Hematopoietic multipotent progenitor cell treated with erythropoietin and hydrocortisone succinate and interleukin-3 and kit ligand, for 8 days (in vitro differentiated cells): ENCODE measurements at places on chromosomes 1 and 21.

DNA sequence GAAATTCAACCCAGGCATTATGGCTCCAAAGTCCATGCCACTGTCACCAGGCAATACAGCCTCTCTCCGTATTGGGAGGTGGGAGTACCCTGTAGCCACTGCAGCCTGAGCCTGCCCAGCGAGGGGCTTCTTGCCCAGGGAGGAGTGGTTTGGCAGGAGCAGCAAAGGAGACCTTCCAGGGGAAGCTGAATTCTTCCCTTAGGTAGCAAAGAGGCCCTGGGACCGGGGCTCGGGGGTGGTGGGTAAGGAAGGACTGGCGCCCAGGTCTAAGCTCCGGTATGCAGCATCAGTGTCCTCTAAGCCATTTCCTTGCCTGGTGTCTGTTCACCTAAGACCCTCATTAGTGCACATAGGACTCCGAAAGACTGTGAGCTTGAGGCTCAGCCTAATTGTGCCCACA is 17.0 kb downstream of the TNNT2 start:
- DNase-seq = no peak

DNA sequence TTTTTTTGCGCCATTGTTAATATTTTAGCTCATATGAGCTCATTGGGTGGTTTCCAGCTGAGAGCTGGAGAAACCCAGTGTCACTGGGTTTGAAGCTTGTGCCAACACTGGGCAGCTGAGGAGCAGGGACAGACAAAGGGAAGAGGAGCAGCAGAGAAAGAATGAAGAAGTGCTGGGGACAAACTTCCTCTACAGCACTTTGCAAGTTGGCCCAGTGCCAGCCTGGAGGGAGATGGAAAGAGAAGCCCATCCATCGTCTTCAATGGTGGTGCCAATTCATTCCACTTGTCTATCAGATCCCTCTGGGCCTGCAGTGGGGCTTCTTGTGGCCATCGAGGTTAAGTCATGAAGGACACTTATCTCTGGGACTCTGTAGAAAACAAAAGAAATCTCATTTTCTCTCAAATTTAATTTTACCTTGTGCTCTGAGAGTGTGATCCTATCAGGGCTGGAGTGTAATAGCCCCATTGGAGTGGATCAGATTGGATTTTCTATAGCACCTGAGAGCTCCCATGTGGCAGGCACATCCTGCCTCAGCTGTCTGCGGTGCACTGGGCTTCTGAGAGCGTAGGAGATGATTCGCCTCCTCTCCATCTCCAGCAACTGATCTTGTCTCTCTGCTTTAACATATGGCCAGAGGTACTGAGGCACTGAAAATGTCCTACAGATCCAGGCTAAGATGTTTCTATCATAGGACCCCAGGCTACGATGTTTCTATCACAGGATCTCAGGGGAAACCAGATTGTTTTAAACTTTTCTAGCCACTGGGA is 114.7 kb downstream of the TNR start:
- DNase-seq = no peak

DNA sequence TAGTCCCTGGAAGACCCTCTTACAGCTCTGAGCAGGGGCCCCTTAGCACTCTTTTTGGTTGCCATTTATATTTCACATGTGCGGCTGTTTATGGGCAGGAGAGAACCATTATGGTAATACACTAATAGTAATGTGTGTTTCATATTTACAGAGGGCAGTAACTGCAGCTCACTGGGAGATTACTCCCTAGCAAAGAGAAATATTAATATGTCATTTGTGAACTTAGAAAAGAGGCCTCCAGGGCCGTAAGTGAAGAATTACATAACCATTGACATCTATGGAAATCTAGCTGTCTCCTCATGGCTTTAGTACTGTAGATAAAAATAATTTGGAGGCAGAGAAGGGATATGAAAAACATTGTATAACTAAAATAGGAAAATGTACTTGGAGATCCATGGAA is 23.4 kb upstream of the RGS16 start:
- DNase-seq = no peak

- no peak for DNase-seq
Measured at GRCh38 chr1:229031481-229032341, 239.2 kb upstream of the RAB4A start.

DNA sequence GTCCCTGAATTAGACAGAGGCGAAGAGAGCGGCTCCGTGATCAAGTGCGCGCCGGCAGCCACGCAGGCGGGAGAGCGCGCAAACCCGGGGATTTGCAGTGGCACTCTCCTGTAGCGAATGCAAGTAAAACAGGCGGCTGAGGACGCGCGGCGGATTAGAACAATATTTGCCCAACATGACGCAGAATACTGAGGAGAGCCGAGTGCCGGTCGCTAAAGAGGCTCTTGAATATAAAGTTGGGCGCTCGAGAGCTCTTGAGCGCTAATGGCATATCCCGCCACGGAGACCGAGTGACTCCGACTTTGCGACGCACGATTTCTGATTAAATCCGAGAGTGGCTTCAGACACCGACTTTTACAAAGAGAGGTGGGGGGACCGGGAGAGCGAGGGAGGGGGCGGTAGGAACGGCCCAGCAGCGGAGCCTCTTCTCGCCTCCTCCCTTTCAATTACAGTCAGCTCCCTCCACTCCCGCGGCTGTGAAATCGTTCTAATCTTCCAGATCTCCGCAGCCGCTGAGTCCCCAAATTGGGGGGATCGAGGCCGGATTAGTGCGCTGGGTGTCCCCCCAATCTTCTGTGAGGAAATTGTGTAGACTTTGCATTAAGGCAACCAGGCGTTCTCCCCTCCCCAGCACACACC is 2.3 kb downstream of the PAX7 start:
- DNase-seq = no peak

- DNase-seq = no peak
Measured at GRCh38 chr1:34763142-34763781, 3.7 kb downstream of the GJB4 start.

DNA sequence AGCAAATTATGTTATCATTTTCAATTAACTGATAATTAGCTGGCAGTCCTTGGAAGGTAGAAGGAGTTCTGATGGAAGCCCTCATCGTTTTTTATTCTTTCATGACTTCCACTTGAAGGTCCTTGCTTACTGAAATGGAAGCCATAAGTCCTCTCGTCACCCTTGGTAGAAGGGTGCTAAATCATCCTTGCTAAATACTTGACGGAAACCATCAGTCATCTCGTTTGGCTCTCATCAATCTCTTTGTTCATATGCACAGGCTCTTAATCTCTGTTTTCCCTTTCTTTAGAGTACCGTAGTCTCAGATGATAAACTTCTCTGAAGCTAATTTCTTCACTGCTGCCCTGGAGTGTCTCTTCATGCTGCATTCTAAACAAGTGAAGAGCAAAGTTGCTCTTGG is 34.5 kb downstream of the UCK2 start:
- no peak for DNase-seq

DNA sequence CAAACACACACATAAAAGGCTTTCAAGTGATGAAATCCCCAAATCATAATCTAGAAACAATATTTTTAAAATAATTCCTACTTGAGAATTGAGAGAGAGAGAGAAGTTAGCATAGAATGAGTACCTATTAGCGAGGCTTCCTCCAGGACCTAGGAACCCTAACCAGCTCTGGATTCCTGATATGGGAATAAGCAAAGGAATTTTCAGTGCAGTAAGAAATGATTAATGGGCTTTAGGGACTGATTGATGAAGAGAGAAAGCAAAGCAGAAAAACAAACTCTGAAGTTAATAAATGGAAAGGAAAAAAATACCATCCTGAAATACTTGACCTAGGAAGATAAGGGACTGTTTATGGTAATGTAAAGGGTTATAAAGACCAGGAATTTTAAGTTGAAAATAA is 60.6 kb downstream of the WARS2 start:
- DNase-seq = no peak

DNA sequence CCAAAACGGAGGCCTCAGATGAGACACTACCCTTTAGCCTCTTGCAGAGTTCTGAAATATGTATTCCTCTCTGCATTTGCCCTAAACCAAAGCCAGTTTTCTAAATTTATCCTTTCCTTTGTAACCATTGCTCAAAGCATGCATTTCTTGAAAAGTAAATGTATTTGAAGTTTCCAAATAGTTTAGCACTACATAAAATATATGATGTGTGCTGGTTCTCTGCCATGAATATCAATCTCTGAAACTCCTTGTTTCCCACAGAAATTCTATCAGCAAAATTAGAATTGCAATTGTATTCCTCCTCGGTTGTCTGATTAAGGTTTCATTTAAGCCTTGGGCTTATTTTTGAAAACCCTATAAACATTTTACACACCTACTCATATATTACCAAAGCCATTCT is 137.1 kb upstream of the SYT6 start:
- DNase-seq = no peak

- no peak for DNase-seq
Measured at GRCh38 chr21:31554511-31555022, 104.9 kb upstream of the SOD1 start.

- no peak for DNase-seq
Measured at GRCh38 chr1:18805150-18805879, 54.1 kb downstream of the TAS1R2 start.

DNA sequence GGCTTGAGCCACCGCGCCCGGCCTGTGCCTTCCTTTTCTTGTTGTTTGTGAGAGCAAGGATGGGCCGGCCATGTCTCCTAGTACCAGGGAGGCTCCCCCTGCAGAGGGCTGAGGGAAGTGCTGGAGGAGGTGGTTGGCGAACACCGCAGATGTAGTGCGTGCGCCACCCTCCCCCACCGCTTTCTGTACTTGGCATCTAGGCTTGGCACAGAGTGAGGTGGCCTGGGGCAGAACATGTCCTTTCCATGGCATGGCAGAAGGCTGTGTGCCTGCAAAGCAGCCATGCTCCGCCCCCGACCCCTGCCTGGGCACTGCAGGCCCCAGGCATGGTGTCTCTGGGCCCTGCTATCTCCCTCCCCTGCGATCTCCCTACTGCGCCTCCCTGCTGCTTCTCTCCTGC is 30.7 kb downstream of the ALPL start:
- peak; percentile 59 for DNase-seq

DNA sequence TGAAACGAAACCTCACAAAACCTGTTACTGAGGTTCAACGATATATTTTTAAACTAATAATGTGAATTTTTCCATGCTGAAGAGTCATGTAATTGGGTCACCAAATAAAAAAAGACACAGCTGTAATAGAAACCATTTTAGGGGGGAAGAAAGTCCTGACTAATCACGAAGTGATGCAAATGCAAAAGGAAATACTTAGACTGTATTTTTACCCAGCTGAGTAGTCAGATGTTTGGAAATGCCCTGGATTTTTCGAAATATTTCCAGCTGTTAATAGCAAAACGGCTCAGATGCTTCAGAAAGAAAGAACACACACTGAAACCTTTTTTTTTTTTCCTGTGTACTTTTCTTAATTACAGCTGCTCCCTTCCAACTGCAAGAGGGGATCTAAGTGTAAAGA is 210.3 kb downstream of the SETD4 start:
- no peak for DNase-seq

- DNase-seq = no peak
Measured at GRCh38 chr1:216670118-216670883, 52.9 kb downstream of the ESRRG start.

DNA sequence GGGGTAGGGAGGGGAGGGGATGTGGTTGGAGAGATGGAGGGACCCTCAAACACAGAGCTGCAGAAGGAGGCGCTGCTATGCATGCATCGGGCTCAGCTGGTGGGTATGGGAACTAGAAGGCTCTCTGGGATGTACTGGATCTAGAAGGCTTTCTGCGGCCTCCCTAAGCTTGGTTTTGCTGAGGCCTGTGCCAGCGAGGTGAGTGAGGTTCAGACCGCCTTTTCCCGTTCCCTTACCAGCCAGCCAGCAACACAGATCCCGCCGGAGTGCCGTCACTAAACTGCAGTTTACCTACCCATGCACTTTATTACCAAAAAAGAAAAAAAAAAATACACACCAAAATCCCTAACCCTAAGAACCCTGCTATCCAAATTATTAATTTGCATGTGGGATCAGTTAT is 180.2 kb downstream of the PRDM16 start:
- DNase-seq = no peak

DNA sequence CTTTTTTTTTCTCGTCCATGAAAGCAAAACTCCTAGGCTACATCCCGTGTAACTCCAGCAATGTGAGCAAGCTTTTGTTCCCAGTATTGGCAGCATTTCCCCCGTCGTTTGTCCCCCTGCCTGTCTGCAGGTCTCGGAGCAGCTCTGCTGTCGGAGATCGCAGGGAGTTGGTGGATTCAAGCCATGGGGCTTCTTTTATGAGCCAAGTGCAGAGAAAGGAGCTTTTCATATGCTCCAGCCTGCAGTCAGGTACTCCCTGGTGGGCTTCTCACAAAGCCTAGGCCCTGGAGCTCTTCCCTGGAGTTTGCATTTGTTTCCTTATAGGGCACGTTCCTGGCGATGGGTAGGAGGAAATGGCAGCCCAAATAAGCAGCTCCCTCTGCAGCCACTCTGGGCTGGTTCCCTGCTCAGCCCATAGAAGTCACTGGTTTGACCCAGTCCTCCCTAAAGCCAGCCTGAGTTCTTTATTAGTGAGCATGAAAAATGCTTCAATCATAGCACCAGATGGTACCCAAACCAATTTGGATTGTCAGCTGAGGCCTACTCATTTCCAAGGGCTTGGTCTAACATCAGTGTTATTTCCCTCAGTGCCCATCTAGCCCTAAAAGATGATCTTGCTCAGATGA is 78.3 kb downstream of the NUF2 start:
- DNase-seq = no peak

DNA sequence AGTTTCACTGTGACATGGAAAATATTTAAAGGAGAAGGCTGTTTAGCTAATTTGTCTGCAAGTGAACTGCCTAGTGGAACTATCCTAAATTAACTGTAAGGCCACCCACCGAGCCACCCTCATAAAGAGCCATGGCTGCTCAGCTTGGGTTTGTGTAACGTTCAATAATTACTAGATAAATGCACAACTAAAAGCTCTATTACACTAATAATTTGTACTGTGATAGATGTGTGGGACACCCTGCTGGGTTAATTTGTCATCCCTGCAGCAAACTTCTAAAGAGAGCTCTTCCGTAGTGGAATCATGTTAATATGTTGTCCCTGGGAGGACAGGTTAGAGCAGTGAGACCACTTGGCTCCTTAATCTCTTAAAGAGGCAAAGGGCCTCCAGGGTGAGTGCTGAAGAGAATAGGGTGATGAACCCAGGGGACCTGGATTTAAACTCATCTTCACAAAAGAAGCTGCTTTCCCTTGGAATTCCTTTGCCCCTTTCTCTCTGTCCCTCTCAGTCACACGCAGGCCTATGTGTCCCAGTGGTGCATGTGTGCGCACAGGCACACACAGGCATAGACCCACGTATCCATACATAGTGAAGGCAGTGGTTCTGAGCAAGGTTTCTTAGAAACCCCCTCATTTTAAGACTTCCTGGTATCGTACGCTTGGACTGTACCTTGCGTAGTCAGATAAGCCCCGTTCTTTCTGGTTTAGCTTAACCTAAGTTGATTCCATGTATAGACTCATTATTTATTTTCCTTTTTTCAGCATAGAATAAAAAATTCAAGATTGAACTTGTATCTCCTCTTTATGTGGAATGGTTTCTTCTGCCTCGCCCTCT is 310.3 kb downstream of the NFIA start:
- peak; percentile 27 for DNase-seq
